ENCODE measurements at places on chromosomes 12 and 14.

DNA sequence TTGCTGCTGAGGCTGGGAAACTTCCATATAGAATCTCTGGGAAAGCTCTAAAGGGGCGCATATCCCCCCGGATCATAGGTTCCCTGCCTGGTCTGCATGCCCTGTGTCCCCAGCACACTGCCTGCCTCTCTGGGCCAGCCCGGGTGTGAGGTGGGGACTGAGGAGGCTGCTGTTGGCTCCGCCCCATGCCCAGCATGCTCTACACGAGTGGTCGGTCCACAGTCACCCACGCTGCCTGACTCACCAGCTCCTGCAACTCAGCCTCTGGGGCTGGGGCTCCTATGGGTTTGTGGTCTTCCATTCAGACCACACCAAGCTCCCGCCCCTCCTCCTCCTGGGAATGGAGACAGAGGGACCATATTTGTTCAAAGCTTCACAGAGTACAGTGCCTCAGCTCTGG is 88.5 kb upstream of the ANO2 start:
- DNase-seq, result no peak

GRCh38 chr14:98408024-98408555 is 863.9 kb downstream of the BCL11B start:
- DNase-seq, result no peak

DNA sequence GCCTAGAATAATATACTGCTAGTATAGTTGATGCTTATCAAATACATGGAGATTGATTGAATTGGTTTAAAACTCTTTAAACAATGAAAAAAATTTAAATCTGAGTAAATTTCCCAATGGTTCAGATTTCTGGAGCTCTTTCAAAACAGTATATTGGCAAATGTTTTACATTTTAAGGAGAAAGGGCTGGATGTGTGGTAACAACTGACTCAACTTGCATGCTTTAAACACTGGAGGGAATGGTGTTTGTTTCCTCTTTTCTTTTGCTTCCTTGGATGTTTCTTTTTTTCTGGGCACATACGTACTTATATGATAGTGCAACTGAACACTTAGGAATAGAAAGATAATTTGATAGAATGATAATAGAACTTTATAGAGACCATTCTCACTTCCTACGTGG is 73.8 kb upstream of the RFX4 start:
- DNase-seq, result no peak

DNA sequence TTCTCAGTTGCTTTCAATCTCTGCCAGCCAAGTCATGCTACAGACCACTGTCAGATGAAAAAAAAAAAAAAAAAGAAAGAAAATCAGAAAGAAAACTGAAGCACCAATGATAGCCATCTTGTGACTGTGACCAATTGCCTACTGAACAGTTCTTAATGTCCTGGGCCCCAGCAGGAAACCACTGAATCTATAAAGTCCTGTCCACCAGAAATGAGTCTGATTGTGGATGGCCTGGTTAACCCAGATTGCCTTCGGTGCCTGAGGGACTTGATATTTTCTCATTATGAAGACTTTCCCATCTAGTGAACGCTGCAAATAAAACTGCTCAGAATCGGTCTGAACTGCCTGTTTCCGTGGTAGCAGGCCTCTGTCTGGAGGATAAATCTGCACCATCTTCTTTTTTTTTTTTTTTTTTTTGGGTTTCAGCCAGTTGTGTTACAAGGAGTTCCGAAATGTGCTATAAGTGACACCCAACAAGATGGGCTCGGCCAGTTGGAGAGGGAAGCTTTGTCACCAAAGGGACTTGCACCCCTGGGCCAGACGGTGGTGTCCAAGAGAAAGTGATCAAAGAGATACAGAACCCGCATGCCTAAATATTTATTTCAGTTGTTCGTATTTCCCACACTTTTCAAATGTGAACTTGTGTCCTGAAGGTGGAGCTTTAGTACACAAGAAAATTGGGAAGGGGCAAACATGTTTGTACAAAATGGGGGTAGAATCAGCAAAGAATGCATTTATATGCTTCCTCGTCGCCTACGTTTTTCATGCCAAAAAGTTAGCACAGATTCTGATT is 3.0 kb upstream of the PLXNC1 start:
- DNase-seq, result no peak

GRCh38 chr12:131749618-131750315 is 38.9 kb downstream of the SFSWAP start:
- no peak for DNase-seq

GRCh38 chr14:99252940-99253868 is 18.8 kb downstream of the BCL11B start:
- DNase-seq, result no peak

- no peak for DNase-seq
Measured at GRCh38 chr12:69044887-69045286, 111.9 kb upstream of the CPM start.

GRCh38 chr12:11649413-11650285 is at the start of gene ETV6:
Gene ETV6, plus strand, starts transcription at chr12:11649674. Its CDS starts 454 bp downstream, at chr12:11650128.
- DNase-seq, result peak; percentile 81

GRCh38 chr12:24773996-24774395 is 174.9 kb downstream of the BCAT1 start:
- no peak for DNase-seq

GRCh38 chr12:124906606-124907261 is 7.7 kb downstream of the UBC start:
- peak; percentile 99 for DNase-seq

DNA sequence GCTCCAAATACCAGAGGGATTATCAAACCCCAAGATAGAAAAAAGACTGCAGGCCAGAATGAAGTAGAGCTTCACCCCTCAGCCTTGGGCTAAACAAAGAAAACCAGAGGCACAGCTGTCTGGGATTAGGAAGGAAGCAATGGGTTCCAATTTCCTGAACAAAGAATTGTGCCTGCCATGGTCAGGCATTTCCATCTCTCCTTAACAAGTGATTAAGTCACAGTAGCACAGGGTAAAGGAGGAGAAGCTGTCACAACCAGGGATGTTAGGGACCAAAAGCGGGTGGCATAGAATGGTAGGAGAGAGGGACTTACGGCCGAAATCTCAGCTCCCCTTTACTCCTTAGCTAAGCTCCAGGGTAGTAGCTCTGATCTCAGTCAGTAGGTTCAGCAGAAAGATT is 33.9 kb downstream of the SPTLC2 start:
- no peak for DNase-seq

- DNase-seq, result no peak
Measured at GRCh38 chr12:45518291-45519235, 210.9 kb upstream of the ARID2 start.

- DNase-seq, result no peak
Measured at GRCh38 chr12:33795536-33795935, 226.8 kb upstream of the ALG10 start.

DNA sequence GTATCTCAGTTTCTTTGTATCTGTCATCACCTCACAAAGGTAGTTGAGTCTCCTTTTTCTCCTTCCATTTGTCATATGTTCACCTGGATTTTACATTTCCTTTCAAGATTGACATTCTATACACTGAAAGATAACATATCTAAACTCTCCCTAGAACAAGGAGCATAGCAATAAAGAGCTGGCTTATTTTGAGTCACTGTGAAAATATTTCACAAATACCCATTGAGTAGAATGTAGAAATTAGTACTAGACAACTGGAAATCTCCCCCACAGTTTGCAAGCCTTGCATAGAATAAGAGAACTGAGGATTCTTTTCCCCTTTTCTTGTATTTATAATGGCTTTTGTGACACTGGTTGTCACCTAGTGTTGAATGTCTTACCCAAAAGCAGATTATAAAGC is 111.2 kb downstream of the KICS2 start:
- no peak for DNase-seq

DNA sequence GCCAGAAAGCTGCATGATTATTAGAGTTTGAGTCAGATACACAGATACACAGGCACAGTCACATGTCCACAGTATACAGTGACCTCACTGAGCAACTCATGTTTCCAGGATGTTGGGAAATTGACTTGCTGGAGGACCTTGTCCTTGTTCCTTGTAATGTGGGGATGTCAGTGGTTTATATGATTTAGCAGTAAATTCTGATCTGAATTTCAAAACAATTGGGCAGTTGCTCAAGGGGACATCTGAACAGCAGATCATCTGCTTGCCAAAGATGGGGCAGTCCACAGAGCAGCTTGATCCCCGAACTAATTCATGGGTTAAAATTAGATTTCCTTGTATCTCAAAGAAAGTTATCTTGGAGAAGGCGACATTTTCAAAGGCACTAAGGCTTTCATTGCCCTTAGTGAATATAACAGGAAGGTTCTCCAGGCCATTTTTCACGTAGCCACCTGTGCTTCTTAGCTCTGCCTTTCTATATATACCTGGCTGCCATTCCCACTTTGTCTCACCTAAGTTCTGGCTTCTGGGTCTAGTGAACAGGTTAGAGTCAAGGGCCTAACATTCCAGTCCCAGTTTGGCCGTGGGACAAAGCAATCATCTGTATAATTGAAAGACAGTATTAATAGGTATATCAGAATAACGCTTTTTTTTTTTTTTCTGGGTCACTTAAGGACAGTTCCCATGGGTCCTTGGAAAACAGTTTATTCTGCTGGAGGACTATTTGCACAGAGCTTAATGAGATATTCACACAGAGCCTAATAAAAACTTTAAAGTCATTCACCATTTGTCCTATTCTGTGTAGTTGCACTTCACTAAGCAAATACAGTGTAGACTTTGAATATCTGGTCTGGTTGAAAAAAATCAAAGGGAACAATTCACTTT is 64.9 kb upstream of the STRN3 start:
- peak; percentile 52 for DNase-seq

DNA sequence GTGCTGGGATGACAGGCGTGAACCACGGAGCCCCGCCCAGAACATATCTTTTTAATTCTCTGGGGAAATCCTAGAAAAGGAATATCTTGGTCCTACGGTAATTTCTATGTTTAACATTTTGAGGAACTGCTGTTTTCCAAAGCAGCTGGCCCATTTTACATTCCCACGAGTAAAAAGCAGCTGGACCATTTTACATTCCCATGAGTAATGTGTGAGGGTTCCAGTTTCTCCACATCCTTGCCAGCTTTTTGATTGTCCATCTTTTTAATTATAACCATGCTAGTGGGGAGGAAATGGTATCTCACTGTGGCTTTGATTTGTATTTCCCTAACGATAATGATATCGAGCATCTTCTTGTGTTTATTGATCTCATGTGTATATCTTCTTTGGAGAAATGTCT is 4.4 kb upstream of the P2RX4 start:
- no peak for DNase-seq

GRCh38 chr14:22488522-22489243 is 100.3 kb downstream of the DAD1 start:
- no peak for DNase-seq

GRCh38 chr12:68497702-68498101 is 113.0 kb upstream of the RAP1B start:
- DNase-seq, result no peak

- DNase-seq, result no peak
Measured at GRCh38 chr14:44982594-44982993, 20.6 kb downstream of the TOGARAM1 start.

DNA sequence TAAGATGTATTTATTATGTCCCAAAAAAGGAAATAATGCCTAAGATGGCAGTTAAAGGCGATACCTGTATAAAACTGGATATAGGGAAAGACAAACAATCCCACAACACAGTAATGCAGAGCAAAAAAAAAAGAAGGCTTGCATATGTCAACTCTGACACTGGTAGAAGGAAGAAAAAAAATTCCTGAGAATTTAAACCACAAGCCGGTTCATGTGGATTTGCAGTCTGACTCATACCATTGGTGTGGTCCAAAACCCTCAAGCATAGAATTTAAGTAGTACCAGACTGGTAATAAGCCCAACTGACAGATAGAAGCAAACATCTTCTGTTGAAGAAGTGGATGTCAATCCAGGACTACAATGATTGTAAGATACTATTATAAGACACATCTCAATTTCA is 7.2 kb downstream of the DNAI7 start:
- no peak for DNase-seq

DNA sequence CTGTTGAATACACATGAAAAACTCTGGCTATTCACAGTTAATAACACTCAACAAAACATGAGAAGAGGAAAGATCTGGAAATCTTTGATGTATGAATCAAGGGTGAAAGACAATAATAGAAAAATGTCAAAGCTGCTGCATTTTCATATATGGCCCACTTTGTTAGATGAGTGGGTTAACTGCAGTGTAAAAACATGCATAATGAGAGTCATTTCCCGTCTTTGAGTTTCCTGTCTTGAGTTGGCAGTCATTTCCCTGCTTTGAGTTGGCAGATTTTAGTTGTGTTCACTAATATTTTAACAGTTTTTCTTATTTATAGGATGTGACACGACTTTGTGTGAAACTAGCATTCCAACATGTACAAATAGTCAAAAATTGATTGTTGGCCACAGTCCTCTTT is 87.9 kb upstream of the PTPRQ start:
- DNase-seq, result no peak

GRCh38 chr12:44842669-44843068 is 33.4 kb downstream of the NELL2 start:
- no peak for DNase-seq

- DNase-seq, result no peak
Measured at GRCh38 chr12:88472775-88473174, 107.5 kb downstream of the KITLG start.

DNA sequence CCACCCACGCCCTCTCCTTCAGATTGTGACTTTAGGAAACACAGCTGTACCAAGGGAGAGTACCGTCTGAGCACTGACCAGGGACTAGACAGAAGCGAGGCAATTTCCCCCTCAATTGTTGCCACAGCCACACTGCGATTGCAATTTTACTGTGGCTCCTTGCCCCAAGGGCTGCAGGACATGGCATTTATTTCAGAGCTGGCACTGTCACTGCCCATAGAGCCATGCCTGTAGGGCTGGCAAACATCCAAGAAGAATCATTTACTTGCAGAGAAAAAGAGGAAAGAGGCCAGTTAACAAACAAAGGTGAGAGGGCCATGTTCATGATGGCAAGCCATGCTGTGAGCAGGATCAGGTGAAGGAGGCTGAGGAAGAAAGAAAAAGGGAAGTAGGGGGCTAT is 129.6 kb downstream of the EMP1 start:
- no peak for DNase-seq

GRCh38 chr12:48936379-48936979 is 11.2 kb upstream of the FKBP11 start:
- DNase-seq, result peak; percentile 85

GRCh38 chr12:9636150-9636850 is 28.6 kb upstream of the KLRB1 start:
- DNase-seq, result no peak

- no peak for DNase-seq
Measured at GRCh38 chr12:131370791-131371347, 340.0 kb upstream of the SFSWAP start.

DNA sequence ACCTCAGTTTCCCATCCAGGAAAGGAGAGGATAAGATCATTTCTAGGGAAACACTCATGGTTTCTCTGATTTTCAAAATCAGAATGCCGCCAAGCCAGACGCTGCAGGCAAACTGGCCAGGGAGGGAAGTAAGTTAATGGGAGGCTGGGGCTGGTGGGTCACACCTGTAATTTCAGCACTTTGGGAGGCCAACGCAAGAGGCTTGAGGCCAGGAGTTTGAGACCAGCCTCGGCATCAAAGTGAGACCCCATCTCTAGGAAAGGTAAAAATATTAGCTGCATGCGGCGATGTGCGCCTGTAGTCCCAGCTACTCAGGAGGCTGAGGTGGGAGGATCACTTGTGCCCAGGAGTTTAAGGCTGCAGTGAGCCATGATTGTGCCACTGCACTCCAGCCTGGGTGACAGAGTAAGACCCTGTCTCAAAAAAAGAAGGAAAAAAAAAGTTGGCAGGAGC is 587 bp downstream of the SELPLG start:
- no peak for DNase-seq
